Activated naive CD4-positive, alpha-beta T cell treated with anti-CD3 and anti-CD28 coated beads, Interleukin-2, amount 50 U/mL, for 16 hours (primary cell): ENCODE measurements at places on chromosomes 7 and 10.

GRCh38 chr7:159191236-159191635 is 46.6 kb upstream of the VIPR2 start:
- DNase-seq: no peak

GRCh38 chr7:139727151-139727705 is 50.6 kb downstream of the HIPK2 start:
- DNase-seq: no peak

- no peak for DNase-seq
Measured at GRCh38 chr7:69816501-69816900, 218.2 kb downstream of the AUTS2 start.

DNA sequence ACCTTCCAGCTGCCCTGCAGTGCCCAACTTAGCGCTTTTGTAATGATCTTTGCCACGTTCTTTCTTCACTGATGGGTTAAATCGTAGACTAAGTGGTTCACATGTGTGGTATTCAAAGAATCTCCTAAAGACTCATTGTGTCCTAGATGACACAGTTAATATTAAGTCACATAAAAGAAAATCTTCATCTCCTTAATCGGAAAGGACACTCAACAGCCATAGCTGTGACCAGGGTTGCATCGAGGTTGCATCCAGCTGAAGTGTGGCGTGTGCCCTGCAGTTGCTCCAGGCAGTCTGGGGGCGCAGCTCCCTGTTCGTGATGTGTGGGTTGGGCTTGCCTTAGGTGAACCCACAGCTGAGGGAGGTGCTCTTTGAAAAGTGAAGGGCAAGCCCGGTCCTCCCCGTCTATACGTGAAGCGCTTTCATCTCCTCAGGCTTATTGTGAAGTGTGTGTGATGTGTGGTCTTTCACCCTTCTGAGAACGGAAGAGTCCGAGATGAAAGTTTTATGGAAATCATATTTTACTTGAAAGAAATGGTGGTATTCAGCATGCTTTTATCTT is 122.7 kb downstream of the TRRAP start:
- no peak for DNase-seq
